Sigmoid colon (tissue), 7 donors: ENCODE measurements at places on chromosomes 1 and 21. TPM values are rescaled to one million over a fixed set of nuclear protein-coding genes. Genes with fewer than 3 reads are reported as not detected.
A peak's percentile ranks its signal among the peaks of the same experiment; 100 is the strongest.

- H3K27ac ChIP-seq, result no peak overlapping the region
- H3K4me1 ChIP-seq, result no peaks in the 10 kb centered on the region
- no peaks in the 10 kb centered on the region for H3K27me3 ChIP-seq
- H3K36me3 ChIP-seq, result no peaks in the 10 kb centered on the region
- no peak for DNase-seq
Observed at GRCh38 chr1:244496186-244496585, 35.1 kb downstream of the CATSPERE start.

DNA sequence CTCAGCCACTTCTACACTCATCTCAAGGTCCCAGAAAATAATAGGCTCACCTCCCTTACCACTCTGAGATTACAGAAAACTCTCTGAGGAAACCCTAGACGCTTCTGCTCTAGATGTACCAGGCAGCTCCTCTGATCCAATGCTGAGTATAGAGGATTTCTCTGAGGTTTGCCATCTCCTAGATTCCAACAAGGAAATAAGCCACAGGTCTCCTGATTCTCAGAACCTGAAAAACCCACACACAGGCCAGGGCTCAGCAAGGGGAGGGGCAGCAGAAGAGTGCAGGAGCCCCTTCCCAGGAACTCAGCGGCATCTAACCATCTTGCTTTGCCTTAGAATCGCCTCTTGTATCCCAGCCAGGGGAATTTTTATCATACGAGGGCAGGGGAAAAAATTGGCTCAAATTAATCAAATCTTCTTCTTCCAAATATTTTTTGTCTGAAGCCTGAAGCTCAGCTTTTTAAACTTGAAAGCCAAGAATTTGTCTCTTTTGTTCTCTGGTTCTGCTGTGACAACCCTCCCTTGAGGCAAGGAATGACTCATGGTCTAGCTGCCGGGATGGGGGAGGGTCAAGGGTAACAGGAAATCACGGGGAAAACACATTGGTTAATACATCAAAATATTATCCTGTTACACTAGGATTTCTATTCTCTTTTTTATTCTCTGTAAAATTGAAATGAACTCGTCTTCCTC, 30.8 kb downstream of the GORAB start:
- H3K36me3 ChIP-seq, result no peaks in the 10 kb centered on the region
- no peaks in the 10 kb centered on the region for H3K4me1 ChIP-seq
- no peak overlapping the region for H3K4me3 ChIP-seq
- H3K27me3 ChIP-seq, result no peaks in the 10 kb centered on the region

DNA sequence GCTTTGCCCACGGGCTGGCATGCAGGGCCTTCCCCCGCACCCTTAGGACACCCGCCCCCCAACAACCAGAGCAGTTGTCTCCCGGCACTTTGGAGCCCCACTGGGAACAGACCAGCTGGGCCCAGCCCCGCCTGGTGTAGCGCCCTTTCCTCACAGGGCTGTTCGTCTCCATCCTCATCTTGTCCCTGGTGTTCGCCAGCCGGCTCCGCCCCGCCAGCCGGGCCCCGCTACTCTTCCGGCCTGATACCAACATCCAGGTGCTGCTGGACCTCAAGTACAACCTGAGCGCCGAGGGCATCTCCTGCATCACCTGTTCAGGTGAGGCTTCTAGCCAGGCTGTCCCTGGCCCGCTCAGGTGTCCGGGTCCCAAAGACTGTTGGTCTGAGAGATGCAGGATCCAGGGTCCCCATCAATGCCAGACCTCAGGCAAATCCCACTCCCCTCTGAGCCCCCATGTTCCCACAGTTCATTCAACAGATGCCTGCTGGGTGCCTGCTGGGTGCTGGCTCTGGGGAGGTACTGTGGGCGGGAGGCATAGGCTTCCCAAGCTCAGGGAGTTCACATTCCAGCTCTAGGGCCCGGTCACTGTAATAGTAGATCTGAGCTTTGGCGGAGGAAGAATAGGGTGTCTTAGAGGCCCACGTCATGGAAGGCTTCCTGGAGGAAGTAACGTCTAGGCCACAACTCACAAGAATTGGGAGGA, 41.7 kb downstream of the DISP3 start:
- H3K4me1 ChIP-seq, result no peaks in the 10 kb centered on the region
- peak; percentile 40 for DNase-seq
- no peaks in the 10 kb centered on the region for H3K27me3 ChIP-seq

DNA sequence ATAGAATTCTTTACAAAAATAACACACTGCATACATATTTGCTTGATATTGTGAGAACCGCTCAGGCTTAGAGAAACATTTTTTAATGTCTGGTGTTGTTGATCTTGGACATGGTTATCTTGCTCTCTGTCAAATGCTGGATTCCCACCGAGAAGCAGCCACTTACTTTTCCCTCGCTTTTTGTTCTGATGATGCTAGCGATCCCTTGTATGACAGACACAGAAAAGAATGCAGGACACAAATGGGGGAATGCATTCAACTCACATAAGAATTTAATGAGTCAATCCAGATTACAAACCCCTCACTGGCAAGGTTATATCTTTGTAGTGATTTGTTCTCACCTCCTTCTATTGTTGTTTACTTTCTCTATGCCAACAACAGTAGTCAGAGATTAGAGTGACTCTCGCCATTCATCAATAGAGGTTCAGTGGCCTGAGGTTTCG, 76.8 kb upstream of the AKT3 start:
- H3K36me3 ChIP-seq, result no peaks in the 10 kb centered on the region
- H3K4me1 ChIP-seq, result no peaks in the 10 kb centered on the region
- H3K27ac ChIP-seq, result no peak overlapping the region
- H3K4me3 ChIP-seq, result no peak overlapping the region
- H3K27me3 ChIP-seq, result no peaks in the 10 kb centered on the region

DNA sequence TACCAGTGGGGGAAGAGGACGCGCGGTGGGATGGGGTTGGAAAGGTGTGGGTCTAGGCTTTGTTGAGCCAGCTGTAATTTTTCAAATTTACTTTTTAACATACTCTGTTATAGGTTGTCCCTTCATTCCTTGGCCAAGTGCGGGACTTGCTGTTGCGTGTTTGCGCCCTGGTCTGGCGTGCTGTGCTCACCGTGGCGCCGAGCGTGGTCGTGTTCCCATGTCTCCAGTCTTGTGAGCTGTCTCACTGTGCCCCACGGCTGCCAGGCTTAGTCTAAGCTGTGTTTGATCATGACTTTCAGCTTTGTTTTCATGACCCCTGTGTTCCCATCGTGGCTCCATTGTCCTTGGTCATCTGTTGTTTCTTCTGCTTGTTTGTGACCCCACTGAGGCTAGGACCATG, 26.0 kb downstream of the TRAPPC10 start:
- no peak overlapping the region for H3K4me3 ChIP-seq
- H3K27me3 ChIP-seq, result no peaks in the 10 kb centered on the region
- no peaks in the 10 kb centered on the region for H3K4me1 ChIP-seq
- peaks cover 57% of the 10 kb centered on the region for H3K36me3 ChIP-seq

GRCh38 chr1:9811239-9811966, 12.4 kb downstream of the CLSTN1 start:
- no peak overlapping the region for H3K4me3 ChIP-seq
- no peak for DNase-seq
- no peak overlapping the region for H3K27ac ChIP-seq
- H3K4me1 ChIP-seq, result no peaks in the 10 kb centered on the region

GRCh38 chr1:10774615-10775310, 21.7 kb downstream of the CASZ1 start:
- H3K36me3 ChIP-seq, result no peaks in the 10 kb centered on the region
- no peaks in the 10 kb centered on the region for H3K4me1 ChIP-seq
- H3K27me3 ChIP-seq, result no peaks in the 10 kb centered on the region
- no peak for DNase-seq
- H3K4me3 ChIP-seq, result no peak overlapping the region

DNA sequence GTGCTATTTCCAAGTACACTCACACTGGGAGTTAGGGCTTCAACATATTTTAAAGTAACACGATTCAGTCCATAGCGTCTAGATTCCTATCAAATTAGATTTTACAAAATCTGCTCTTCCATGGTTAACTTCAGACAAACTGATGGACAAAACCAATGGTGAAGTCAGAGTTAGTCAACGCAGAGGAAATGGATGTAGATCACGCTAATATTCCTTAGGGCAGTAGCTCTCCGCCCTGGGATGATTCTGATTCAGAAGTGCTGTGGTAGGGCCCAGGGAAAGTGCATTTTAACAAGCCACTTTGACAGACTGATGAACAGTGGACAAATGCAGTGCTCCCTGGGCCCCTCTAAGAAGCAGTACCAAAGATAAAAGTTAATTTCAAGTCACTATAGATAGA, 83.2 kb downstream of the HIVEP3 start:
- no peaks in the 10 kb centered on the region for H3K4me1 ChIP-seq
- H3K27me3 ChIP-seq, result no peaks in the 10 kb centered on the region
- no peak overlapping the region for H3K4me3 ChIP-seq
- no peak for DNase-seq
- no peak overlapping the region for H3K27ac ChIP-seq

GRCh38 chr21:44765231-44766013, 36.2 kb downstream of the UBE2G2 start:
- peaks cover 4% of the 10 kb centered on the region for H3K4me1 ChIP-seq
- no peak overlapping the region for H3K4me3 ChIP-seq
- no peak for DNase-seq
- H3K36me3 ChIP-seq, result no peaks in the 10 kb centered on the region

- no peak overlapping the region for H3K4me3 ChIP-seq
- DNase-seq, result no peak
- no peaks in the 10 kb centered on the region for H3K27me3 ChIP-seq
- H3K4me1 ChIP-seq, result no peaks in the 10 kb centered on the region
Observed at GRCh38 chr1:176144526-176144925, 62.6 kb downstream of the COP1 start.

DNA sequence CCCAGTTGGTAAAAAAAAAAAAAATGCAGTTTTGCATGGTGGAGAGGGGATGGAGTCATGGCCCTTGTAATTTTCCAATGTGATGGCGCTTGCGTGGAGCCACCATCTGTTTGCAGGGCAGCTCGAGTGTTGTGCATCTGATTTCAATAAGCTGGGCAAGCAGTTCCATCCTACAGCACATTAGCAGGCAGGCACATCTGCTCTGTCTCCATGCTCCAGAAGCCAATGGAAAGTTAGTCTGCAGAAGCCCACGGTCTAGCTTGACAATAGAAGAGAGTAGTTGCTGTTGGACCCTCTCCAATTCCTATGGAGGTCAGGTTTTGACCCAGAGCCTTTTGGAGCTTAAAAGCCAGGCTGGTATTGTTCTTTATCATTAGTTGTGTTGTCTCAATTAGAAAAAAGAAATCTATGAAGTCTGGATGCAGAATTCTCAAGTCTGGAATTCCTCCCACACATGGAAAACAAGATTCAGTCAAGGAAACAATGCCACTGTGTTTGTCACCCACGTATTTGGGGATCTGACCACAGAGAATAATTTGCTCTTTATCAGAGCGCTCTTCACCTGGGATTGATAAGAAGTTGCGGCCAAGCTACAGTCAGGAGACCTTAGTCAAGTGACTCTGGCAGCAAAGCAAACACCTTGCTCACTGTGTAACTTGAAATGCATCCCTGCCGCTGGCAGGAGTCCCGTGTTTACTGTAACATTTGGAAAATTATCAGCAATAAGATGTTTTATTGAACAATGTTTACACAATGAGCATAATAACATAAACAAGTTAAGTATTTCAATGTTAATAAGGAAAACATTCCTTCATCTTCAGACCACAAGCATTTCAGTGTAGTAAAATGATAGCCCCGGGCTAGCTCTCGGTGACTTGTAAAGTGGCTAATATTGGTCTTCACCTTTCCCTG, 20.7 kb downstream of the NGF start:
- no peak overlapping the region for H3K27ac ChIP-seq
- H3K36me3 ChIP-seq, result no peaks in the 10 kb centered on the region
- DNase-seq, result no peak
- no peaks in the 10 kb centered on the region for H3K27me3 ChIP-seq
- no peaks in the 10 kb centered on the region for H3K4me1 ChIP-seq

DNA sequence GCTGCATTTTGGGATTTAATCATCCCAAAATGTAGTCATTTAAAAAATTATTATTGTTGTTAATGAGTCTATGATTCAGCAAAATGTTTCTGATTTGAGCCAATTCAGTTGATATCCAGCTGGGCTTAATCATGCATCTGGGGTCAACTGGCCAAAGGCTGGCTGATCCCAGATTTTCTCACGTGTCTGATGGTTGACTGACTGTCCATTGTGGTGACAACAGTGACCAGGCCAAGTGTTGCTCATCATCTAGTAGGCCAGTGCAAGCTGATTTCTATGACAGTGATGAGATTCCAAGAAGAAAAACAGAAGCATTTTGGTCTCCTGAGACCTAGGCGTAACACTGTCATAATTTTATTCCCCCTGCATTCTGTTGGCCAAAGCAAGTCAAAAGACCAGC, 80.1 kb upstream of the ZC3H11B start:
- H3K27ac ChIP-seq, result no peak overlapping the region
- H3K4me3 ChIP-seq, result no peak overlapping the region
- no peaks in the 10 kb centered on the region for H3K4me1 ChIP-seq
- H3K27me3 ChIP-seq, result no peaks in the 10 kb centered on the region
- H3K36me3 ChIP-seq, result no peaks in the 10 kb centered on the region

DNA sequence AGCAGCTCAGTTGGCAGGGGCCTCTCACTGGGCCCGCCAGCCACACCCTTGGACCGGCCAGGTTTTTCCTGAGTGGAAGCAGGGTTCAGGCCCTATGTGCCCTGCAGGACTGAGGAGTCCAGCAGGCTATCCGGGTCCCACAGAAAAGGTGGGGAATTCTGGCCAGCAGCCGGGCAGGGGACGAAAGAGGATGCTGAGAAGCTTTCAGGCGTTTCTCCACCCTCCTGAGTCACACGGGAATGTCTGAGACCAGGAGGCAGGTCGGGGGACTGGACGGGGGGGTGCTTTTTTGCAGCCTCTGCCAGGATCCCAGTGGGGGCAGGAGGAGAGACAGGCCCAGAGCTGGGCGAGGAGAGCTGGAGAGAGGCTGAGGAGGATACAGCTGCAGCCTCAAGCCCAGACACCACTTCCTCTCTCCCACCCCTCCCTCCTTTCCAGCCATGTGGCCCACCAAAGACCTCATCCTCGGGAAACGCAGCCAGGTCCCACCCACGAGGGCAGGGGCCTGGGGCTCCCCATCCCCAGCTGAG, 105.4 kb downstream of the SPSB1 start:
- DNase-seq, result no peak
- H3K4me3 ChIP-seq, result no peak overlapping the region
- H3K4me1 ChIP-seq, result no peaks in the 10 kb centered on the region
- no peaks in the 10 kb centered on the region for H3K27me3 ChIP-seq
- H3K36me3 ChIP-seq, result no peaks in the 10 kb centered on the region

- no peak for DNase-seq
- no peaks in the 10 kb centered on the region for H3K4me1 ChIP-seq
- H3K4me3 ChIP-seq, result no peak overlapping the region
- no peaks in the 10 kb centered on the region for H3K36me3 ChIP-seq
- H3K27ac ChIP-seq, result no peak overlapping the region
Observed at GRCh38 chr1:55231745-55232144, 16.6 kb upstream of the USP24 start.

Gene OR2T4
- total RNA-seq, result not detected

Gene DEDD
- total RNA-seq, result 27.7 TPM

Gene CFHR1
- 0.36 TPM for total RNA-seq

Gene AGTRAP
- total RNA-seq, result 58.3 TPM

Gene MYOC
- total RNA-seq, result 6.9 TPM

Gene PDC
- total RNA-seq, result not detected

Gene PPFIA4
- 15.0 TPM for total RNA-seq
